ENCODE measurements at places on chromosomes 6 and 20. TPM values are rescaled to one million over a fixed set of nuclear protein-coding genes. Genes with fewer than 3 reads are reported as not detected.

The SYCP2L gene
- 0.23 TPM for total RNA-seq

The MYMX gene
- not detected for total RNA-seq

The MMP24 gene
- under 0.01 TPM for total RNA-seq

The BPIFB1 gene
- not detected for total RNA-seq

The C6orf132 gene
- 17.4 TPM for total RNA-seq

The COL10A1 gene
- 0.08 TPM for total RNA-seq

The SERINC1 gene
- total RNA-seq, result 61.5 TPM

The SIRPG gene
- total RNA-seq, result not detected

The FAM83C gene
- 1.0 TPM for total RNA-seq

The PHACTR1 gene
- 1.2 TPM for total RNA-seq

The XKR7 gene
- total RNA-seq, result not detected

The TRIM10 gene
- total RNA-seq, result not detected

The IPCEF1 gene
- total RNA-seq, result 0.94 TPM

The ABRACL gene
- 107 TPM for total RNA-seq

Measured in hair follicular keratinocyte (primary cell).